ENCODE measurements at places on chromosomes 4 and X. TPM values are rescaled to one million over a fixed set of nuclear protein-coding genes. Genes with fewer than 3 reads are reported as not detected.

DNA sequence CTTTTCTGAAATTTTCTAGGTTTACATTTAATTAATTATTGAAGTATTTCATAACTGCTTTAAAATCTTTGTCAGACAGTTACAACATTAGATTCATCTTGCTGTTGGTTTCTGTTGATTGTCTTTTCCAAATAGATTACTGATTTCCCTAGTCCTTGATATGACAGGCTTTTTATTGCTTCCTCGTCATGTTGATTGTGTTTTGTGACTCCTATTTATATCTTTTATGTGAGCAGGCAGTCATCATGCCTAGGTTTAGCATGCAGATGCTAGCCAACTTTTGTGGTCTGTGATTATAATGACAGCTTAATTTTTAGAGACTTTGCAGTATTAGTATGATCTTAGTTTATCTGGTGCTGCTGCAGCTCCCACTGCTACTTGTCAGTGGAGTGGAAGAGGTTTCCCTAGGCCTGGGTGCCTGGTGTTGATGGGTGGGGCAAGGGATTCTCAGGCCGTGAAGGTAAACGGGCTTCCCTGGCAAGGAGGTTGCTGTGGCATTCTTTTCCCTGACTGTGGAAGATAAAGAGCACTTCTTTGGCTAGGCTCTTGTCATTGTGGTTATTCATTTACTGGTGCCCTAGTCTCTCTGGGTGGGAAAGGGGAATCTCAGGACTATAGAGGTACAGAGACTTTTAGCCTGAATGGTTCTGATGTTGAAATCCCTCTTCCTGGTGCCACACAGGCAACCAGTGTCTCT is 65.7 kb downstream of the SERPINA7 start:
- DNase-seq: peak; percentile 41

- no peak for DNase-seq
These were observed 302.9 kb upstream of the FTHL17 start for GRCh38 chrX:31374786-31375185.

DNA sequence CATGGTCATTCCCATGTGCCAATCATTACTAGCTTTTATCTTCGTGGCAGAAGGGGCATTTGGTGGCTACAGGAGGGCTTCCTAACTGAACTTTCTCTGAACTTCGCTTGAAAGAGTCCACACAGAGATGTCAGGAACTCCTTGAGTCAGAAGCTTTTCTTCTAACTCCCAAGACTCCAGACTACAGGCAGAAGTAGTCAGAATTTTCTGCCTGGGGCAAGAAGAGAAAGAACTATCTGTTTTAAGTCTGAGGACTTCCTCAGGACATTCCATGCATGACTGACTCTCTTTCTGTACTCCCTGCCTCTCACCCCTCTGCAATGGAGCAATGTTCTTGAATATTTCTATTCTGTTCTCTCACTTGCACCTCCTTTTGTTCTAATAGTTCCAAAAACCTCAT is 170.5 kb upstream of the TBC1D9 start:
- no peak for DNase-seq

DNA sequence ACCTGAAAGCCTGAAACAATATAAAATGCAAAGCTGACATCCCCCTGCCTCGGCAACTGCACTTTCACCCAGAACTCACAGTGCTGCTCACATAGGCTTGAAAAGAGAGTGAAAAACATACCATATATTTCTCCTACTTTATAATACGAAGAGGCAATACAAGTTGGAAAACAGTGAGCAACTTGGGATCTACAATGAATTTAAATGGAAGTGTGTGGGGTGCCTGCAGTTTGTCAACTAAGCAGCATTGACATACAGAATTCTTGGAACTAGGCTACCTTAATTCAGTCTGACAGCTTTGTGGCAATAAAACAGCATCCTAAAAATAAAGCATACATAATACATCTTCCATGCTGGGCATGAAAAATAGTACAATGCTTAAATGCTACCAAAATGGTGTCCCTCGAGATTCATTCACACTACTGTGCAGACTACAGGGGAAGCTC is 8.0 kb downstream of the GASK1B start:
- no peak for DNase-seq

DNA sequence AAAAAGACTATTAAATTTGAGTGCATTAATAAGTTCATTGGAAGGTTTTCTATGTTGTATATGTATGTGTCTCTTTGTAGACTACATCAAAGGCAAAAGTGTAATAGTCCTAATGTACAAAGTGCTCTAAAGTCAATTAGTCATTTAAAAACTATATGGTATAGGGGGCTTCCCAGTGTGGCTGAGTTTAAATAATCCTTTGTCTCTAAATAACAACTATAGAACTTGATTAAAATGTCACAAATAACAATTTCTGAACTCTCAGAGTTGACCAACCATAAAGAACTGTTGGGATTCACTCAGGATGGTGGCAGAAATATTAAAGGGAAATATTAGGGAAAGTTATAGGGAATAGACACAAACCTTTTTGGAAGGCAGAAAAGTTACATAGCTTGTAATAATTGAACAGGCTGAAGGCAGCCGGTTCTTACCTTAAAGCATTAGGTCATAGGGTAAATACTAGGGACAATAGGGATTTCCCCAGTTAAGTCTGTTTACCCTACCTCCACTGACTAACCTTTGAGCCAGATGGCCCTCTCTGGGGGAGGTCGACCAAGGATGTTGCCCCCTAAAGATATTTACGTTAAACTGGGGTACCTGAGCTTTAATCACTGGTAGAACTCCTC is 1054.2 kb downstream of the ARAP2 start:
- DNase-seq: no peak

- DNase-seq: no peak
These were observed 131.4 kb downstream of the KLHL13 start for GRCh38 chrX:117985241-117985640.

DNA sequence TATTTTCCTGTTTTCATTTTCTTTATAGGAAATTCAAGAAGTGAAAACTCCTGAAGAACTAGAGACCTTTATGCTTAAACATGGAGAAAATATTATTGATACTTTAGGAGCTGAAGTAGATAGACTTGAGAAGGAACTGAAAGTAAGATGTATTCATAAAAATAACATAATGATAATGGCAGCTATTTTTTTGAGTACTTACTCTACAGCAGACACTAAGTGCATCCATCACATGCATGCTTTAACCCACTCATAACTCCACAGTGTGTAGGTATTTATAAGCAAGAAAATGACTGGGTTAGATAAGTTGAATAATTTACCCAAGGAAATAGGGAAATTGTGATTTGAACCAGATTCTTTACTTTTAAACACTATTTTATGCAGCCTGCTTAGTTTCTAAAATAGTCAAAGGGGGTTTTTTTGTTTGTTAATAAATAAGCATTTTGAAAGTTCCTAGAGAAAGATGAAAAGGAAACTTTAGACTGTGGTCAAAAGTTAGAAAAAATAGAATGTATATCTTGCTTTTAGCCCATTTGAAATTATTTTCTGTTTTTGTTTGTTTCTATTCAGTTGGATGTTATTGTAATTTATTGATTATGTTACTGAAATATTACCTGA is 74.2 kb downstream of the BEND4 start:
- DNase-seq: no peak

DNA sequence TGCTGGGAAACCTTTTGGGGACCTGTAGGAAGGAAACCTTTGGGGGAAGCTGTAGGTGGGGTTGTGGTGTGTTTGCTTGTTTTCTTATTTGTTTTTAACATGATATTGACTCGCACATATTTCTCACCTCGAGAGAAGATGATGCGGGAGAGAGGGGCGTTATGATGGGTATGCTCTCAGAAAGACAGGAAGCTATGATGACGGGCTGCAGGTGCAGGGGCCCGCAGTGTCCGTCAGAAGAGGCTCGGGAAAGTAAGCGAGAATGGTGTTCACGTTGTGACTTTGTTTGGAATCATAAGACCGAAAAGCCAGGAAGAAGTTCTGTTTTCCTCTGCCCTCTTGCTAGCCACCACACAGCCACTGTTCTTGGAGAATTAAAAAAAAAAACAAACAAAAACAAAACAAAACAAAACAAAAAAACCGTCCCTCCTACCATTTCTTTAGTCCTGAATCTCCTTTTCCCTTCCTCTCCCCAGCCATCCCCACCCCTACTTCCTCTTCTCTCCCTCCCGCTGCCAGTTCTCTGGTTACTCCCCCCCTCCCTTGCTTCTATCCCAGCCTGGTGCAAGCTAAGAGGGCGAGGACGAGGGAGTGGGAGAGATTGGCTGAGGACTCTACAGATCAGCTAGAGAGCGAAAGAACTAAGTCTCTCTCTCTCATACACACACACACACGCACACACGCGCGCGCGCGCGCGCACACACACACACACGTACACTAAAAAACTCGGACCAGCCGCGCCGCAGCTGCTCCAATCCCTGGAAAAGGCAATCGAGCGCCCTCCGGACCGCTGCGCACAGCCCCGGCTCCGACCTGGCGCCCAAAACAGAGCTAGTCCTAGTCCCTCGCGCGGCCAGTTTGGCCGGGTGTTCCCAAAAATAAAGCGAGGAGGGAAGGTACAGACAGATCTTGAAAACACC is at the start of gene BMP3:
Gene BMP3, plus strand, starts transcription at position 648 of the 920 bp plus-strand sequence. CDS start 577 bp downstream, outside the sequence.
- DNase-seq: no peak

GRCh38 chr4:163173713-163174112 is 7.0 kb upstream of the NAF1 start:
- DNase-seq: no peak

GRCh38 chr4:77802402-77802801 is 16.8 kb downstream of the CNOT6L start:
- DNase-seq: no peak

DNA sequence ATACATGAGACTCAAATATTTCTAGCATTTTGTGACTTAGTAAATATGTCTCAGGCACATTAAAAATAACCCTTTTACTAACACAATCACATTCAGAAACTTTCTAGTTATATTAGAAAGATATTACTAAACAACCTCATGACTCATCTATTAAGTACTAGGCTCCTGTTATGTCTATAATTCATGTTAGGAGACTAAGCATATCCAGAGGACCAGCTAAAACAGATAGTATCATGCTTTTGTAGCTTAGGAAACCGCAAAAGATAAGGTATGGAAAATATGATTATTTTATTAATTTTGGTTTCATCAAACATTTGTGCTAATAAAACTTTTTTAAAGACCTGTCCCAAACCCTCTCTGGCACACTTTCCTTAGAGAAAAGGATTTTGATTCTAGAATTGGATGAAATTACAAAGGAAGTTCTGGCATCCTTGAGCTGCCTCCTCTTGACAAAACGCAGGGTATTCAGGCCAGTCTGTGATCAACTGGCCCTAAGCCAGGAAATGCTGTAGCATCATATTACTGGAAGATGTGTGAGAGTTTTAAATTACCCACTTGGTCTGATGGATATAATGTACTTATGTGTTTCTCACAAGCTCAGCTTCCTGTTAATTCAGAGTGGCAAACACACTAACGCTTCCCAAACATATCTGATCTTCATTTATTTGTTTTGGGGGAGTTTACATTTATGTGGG is 60.4 kb downstream of the NRK start:
- DNase-seq: no peak

DNA sequence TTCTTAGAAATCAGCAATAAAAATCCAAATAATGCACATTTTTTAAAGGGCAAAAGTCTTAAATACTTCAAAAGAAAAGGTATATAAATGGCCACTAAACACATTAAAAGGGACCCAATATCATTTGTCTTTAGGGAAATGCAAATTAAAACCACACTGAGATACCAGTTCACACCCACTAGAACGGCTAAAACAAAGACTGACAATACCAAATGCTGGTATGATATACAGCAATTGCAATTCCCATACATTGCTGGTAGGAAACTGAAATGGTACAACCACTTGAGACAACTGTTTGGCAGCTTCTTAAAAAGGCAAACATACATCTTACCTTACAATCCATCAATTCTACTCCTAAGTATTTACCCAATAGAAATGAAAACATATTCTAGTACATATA is 33.7 kb downstream of the CAMK2D start:
- no peak for DNase-seq

GRCh38 chrX:46294234-46294633 is 251.0 kb downstream of the ZNF674 start:
- no peak for DNase-seq

DNA sequence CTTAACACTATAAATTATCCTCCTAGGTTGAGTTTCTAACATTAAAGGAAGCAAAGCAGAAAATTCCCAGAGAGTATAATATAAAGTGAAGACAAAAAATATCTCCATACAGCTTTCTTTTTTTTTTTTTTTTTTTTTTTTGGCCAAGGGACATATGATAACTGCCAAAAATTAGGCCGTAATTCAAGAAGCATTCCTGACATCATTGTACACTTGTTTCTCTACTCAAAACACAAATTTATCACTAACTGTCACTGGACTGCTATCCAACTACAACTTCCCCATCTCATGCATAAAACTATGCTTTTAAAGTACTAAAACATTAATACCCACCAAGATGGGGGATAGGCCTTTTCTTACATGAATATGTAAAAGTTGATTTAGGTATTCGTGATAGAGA is 77.2 kb downstream of the DCHS2 start:
- DNase-seq: no peak

DNA sequence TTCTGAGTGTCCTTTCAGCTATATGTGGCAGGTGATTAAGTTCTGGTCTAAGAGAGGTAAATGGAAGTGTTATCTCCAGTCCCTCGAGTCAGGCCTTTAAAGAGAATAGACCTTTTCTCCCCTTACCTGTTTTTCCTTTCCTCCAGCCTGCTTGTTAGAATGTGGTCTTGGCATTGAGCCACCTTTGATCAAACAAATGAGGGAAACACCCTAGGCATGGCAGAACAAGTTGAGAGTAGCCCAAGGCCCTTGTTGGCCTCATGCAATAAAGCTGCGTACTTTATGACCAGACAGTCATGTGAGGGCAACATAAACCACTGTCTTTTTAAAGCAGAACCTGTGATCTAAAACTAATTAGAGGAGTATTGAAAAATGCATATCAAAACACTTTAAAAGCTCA is 13.2 kb upstream of the IL13RA2 start:
- no peak for DNase-seq

DNA sequence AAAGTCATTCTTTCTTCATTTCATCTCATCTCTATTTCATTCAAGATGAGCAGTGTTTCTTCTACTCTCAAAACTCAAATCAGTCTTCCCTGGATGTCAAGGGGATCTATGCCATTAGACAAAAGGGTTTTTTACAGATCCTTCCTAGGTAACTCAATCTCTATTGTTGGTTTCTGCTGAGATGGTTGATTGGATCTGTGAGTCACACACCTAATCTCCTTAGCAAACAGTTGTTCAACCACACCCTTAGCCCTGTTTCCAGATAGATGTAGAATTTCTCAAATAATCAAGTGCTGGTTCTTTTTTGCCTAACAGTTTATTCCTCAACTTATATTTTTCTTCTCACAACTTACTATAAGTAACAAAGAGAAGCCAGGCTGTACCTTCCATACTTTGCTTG is 200.5 kb downstream of the KDR start:
- no peak for DNase-seq

Gene ART3
- not detected for total RNA-seq

Gene PITX2
- total RNA-seq: not detected

Gene DUX4
- total RNA-seq: not detected

Gene CCDC160
- total RNA-seq: not detected

Gene POU4F2
- not detected for total RNA-seq

Gene PPAT
- 4.7 TPM for total RNA-seq

Gene EXOSC9
- 5.0 TPM for total RNA-seq

Gene AFF1
- 37.2 TPM for total RNA-seq

Gene GPC3
- 1.1 TPM for total RNA-seq
